ENCODE measurements at places on chromosomes 12 and 14. TPM values are rescaled to one million over a fixed set of nuclear protein-coding genes. Genes with fewer than 3 reads are reported as not detected.

- no peaks in the 10 kb centered on the region for H3K4me1 ChIP-seq
- H3K36me3 ChIP-seq: no peaks in the 10 kb centered on the region
- no peaks in the 10 kb centered on the region for H3K27me3 ChIP-seq
- no peak for DNase-seq
- H3K27ac ChIP-seq: no peak overlapping the region
These were observed 7.9 kb upstream of the KRT86 start for GRCh38 chr12:52266514-52266913.

The GARIN6 gene
- not detected for total RNA-seq

The ACRBP gene
- total RNA-seq: 7.2 TPM

DNA sequence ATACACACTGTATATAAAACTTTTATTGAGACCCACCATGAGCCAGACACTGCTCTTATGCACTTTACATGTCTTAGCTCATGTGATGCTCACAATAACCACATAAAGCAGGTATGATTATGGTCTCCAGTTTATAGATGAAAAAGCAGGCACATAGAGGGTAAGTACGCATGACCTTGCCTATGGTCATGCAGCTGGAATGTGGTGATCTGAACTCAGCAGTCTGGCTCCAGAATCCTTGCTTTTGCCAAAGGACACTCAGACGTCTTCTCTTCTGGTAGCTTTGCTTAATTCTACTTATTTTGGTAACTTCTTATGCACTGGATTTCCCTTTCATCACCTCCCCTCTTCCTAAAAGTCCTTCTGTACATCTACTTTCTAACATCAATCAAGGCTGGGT lies 103.3 kb upstream of the CRY1 start:
- DNase-seq: no peak
- no peaks in the 10 kb centered on the region for H3K4me1 ChIP-seq
- H3K36me3 ChIP-seq: no peaks in the 10 kb centered on the region
- no peak overlapping the region for H3K4me3 ChIP-seq
- H3K27me3 ChIP-seq: no peaks in the 10 kb centered on the region
- H3K27ac ChIP-seq: no peak overlapping the region

- no peak for DNase-seq
- no peak overlapping the region for H3K27ac ChIP-seq
- H3K4me3 ChIP-seq: no peak overlapping the region
- H3K4me1 ChIP-seq: no peaks in the 10 kb centered on the region
These were observed 501.5 kb upstream of the USP15 start for GRCh38 chr12:61758661-61759060.

- no peak overlapping the region for H3K27ac ChIP-seq
- H3K36me3 ChIP-seq: no peaks in the 10 kb centered on the region
- DNase-seq: no peak
- H3K27me3 ChIP-seq: no peaks in the 10 kb centered on the region
- H3K4me3 ChIP-seq: no peak overlapping the region
- H3K4me1 ChIP-seq: no peaks in the 10 kb centered on the region
These were observed 22.0 kb downstream of the EGLN3 start for GRCh38 chr14:33928895-33929294.

GRCh38 chr14:36768638-36769337 lies 107.1 kb downstream of the PAX9 start:
- H3K27ac ChIP-seq: no peak overlapping the region
- DNase-seq: no peak
- no peaks in the 10 kb centered on the region for H3K27me3 ChIP-seq
- H3K36me3 ChIP-seq: no peaks in the 10 kb centered on the region
- no peak overlapping the region for H3K4me3 ChIP-seq
- no peaks in the 10 kb centered on the region for H3K4me1 ChIP-seq

DNA sequence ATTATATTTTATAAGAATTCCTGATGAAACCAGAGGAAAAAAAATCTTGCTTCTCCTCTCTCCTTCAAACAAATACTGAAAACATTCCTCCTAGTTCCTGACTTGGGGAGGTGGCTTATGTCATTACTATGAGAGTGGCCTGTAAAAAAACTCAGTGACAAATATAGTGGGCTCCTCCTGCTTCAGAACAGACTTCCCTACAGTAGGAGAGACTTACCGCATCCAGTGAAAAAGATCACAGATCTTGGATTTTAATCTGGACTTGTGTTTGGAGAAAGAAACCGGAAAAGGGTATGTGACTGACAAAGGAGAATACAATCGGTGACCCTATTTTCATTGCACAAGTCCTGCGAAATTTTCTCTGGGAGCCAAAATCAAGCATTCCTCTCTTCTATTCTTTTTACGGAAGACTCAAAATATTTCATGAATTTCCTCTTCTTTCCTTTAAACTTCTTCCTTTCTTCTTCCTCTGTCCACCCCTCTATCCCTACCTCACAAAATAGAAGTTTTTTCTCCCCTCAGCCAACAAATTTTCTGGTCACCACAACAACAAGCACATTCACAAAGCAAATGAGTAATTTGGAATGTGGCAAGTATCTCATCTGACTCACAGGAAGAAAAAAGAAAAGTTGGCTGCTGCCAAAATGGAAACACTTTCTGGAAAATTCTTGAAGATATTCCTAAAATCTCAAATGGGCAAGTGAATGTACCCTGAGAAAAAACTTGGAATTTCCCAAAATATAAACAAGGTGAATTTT lies 185.1 kb upstream of the CDKN3 start:
- H3K4me3 ChIP-seq: no peak overlapping the region
- H3K4me1 ChIP-seq: no peaks in the 10 kb centered on the region
- peak overlapping the region; percentile 48 for H3K27ac ChIP-seq

All from lower lobe of right lung (tissue), 2 donors.